ENCODE measurements at places on chromosomes 12 and 14.

DNA sequence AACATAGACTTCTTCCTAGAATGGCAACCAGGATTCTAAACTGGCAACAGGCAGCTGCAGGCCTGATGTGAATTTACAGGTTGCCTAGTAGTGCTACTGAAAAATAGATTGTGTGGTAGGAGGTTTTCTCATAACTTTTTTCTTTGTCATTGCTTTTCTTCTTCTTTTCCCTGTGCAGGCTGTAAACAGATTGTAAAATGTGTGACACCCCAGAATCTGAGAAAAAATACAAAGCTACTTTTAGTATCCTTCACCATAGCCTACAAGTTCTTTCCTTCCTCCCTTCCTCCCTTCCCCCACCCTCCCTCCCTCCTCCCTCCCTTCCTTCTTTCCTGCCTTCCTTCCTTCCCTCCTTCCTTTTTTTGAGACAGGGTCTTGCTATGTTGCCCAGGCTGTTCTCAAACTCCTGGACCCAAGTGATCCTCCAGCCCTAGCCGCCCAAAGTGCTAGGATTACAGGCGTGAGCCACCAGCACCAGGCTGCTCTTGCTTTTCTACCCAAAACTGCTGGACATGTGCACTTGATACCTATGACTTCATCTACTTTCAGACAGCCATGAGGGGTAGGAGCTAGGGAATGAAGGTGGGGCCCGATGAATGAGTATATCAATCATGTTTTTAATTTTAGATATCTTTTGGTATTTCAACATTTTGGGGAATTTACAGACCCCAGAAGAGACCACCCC lies 114.2 kb upstream of the EEA1 start:
- no peak for DNase-seq

DNA sequence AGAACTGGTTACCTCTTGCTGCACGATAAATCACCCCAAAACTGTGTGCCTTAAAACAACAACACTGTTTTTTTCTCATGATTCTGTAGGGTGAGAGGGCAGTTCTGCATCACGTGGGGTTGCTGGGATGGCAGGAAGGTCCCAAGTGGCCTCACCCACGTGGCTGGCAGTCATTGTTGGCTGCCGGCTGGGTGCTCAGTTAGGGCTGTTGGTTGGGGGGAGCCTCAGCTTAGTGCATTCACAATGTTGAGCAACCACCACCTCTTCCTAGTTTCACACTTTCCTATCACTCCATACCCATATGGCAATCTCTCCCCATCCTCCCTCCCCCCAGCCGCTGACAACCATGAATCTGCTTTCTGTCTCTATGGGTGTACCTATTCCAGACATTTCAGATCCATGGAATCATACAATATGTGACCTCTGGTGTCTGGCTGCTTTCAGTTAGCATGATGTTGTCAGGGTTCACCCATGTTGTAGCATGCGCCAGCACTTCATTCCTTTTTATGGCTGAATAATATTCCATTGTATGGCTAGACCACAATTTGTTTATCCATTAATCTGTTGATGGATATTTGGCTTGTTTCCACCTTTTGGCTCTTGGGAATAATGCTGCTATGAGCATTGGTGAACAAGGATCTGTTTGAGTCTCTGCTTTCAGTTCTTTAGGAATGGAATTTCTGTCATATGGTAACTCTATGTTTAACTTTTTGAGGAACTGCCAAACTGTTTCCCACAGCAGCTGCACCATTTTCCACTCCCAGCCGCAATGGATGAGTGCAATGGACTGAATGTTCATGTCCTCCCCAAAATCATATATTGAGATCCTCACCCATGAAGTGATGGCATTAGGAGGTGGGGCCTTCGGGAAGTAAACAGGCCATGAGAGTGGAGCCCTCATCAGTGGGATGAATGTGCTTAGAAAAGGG lies 11.2 kb upstream of the POP5 start:
- DNase-seq = no peak

DNA sequence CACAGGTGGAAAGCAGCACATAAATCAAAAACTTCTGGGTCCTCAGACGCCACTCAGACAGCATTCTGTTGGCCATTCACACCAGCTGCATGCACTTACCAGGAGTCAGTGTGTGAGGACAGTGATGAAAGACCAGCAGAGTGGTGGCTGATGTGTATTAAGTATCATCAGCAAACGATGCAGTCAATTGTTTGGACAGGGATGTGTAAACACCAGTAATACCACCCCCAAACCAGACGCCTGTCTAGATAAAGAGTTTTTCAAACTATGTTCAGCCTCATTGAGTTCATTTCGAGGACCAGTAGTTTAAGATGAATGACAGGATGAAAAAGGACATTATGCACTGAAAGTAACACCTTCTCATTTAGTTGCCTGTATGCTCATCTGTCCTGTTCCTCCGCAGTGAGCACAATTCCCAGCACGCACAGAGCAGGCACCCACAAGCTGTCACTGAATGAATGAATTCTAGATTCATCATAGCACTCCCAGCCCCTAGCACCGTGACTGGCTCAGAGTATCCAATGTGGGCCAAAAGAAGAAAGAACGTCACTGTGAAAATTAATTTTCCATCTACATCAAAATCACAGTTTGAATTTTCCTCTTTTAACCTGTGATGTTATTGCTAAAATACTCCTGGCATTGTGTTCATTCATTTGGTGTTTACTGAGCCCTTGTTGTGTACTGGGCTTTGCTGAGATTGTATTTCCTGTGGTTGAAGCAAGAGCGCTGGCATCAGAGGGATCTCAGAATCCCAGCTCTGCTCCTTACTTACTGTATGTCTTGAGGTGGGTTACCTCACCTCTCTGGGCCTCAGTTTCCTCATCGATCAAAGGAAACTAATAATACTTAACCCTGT lies 124.8 kb upstream of the NOS1 start:
- DNase-seq = no peak

GRCh38 chr12:14207905-14208551 lies 157.5 kb upstream of the ATF7IP start:
- no peak for DNase-seq

DNA sequence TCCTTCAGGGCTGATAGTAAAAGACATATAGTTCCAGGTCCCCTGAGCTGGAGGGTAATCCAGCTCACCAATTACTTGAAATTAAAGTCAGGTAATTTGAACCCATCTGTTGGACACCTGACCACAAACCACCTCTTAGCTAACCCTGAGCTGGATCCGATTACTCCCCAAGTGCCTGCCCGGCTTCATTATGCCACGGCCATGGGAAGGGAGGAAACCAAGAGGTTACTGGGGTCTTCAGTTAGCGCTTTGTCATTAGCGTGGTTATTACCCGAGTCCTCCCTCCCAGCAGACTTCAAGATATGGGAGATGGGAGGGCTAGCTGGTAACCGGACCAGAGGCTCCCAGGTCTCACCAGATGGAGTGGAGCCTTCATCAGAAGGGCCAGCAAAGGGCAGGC lies 1071.4 kb downstream of the BCL11B start:
- DNase-seq = no peak

GRCh38 chr14:93619176-93619793 lies 169.0 kb downstream of the PRIMA1 start:
- DNase-seq = no peak

DNA sequence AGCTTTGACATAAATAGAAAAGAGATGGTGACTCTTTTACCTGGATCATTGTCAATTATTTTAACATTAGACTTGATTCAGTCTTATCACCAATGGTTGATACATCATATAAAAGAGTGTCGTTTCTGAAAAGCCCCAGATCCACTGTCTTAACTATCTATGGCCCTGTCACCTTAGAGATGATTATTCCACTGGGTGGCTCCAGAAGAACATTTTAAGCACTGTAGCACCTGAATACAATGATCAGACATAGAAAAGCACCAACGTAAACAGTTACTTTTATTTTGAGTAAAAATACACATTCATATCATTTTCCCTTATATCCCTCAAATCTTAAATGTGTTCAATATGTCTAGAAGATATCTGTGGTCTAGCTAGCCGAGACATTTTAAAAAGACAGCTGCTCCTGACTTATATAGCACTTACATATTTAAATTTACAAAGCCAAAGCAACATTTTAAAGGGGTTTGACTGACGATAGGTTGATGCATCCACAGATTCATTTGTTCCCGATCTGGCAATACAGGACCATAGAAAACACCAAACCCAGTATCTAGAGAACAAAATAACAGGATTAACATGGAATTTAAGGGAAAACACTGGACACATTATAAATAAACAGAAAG lies 32.9 kb downstream of the TSPAN8 start:
- no peak for DNase-seq

- DNase-seq = no peak
These were observed 155.9 kb upstream of the NOS1 start for GRCh38 chr12:117517219-117517739.

GRCh38 chr12:76688631-76689030 lies 75.3 kb upstream of the ZDHHC17 start:
- DNase-seq = no peak

DNA sequence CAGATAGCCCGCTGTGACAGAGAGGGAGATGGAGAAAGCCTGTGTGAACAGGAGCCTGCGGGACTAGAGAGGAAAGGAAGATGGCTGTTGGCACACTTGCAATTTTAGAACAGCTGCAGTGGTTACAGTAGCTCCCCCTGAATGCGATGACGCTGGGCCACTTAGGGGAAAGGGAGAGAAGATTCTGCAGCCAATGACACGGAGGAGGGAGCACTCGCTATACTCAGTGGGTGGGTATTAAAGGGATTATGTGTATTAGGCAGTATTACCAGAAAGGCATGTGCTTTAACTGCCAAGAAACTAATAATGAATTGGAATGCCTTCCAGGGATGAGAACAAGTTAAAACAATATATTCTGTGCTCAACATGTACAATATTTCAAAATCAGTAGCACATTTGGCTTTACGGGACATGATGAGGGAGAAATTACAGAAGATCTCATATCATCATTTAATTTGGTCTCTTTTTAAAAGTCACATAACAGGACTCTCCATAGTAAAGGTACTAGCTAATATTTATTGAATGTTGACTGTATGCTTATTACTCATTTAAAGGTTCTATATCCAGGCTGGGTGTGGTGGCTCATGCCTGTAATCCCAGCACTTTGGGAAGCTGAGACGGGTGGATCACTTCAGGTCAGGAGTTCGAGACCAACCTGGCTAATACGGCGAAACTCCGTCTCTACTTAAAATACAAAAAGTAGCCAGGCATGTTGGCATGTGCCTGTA lies 35.9 kb upstream of the FOS start:
- no peak for DNase-seq

DNA sequence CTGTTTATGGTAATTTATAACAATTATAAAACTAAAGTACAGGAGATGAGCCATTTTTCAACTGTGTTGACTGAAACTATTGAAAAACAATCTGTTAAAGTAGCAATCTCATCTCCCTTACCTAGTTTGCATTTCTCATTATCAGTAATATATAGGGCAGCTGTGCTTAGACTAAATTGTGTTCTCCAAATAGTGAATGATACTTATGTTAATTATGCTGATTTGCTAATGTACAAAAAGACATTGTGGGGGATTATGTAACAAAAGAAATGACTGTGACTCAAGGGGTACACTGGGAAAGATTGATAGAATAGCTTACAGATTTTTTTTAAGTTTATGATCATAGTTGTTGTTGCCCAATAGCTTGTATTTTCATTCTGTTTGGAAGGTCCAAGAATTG lies 207.7 kb downstream of the FUT8 start:
- no peak for DNase-seq

DNA sequence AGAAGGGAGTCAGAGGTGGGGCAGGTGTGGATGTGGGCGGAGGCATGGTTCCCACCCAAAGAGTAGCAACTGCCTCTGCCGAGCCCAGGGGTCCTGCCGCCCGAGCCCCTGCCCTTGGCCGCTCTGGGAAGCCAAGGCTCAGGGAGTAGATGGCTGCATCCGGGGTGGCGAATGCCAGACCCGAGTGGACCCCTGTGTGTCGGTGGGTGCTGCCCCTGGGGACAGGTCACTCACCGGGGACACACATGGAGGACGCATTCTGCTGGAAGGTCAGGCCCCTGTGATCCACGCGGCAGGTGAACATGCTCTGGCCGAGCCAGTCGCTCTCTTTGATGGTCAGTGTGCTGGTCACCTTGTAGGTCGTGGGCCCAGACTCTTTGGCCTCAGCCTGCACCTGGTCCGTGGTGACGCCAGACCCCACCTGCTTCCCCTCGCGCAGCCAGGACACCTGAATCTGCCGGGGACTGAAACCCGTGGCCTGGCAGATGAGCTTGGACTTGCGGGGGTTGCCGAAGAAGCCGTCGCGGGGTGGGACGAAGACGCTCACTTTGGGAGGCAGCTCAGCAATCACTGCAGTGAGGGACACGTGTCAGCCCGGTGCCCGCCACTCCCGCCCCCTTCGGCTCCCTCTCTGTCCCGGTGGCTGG lies 329.0 kb downstream of the TMEM121 start:
- no peak for DNase-seq

- DNase-seq = no peak
These were observed 7.0 kb upstream of the BCAT1 start for GRCh38 chr12:24955853-24956252.

GRCh38 chr14:96584199-96584906 lies 82.2 kb downstream of the PAPOLA start:
- no peak for DNase-seq

- DNase-seq = no peak
These were observed 238.1 kb upstream of the SEL1L start for GRCh38 chr14:81771651-81772275.

GRCh38 chr14:65496178-65496993 lies 83.9 kb downstream of the FUT8 start:
- DNase-seq = no peak

GRCh38 chr14:51008446-51008845 lies 64.2 kb upstream of the PYGL start:
- no peak for DNase-seq

DNA sequence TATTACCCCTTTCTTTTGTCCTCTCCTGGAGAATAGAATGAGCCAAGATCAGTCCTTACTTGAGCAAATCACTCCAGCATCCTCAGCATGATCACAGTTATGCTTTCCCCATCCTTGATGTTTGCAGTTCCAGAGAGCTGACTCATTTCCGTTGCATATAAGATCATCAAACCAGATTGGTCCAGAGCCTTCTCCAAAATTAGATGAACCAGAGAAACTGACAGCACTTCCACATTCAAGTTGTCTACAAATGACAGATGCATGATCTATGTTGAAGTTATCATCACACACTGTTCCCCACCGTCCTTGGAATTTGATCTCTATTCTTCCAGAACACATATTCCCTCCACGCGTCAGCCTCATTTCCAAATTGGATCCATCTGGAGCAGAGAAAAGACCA lies 4.8 kb downstream of the CD163 start:
- DNase-seq = no peak

- no peak for DNase-seq
These were observed 32.8 kb downstream of the MIA2 start for GRCh38 chr14:39266525-39266870.

DNA sequence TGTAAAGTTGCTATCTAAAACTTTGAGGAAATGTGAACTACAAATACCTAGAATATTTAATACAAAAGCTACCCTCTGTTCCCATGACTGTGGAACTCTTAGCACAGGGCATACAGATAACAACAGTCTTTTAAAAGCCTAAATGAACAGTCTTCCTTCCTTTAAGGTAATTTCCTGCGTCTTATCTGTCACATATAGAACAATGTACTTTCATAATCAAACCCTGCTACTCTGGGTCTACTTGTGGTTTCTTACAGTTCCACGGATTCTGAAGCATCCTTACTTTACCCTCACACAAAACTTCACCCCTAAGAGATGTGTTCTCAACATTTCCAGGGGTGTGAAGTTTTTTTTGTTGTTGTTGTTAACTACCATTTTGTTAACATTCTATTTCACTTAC lies 5.1 kb downstream of the PKP2 start:
- DNase-seq = no peak

- DNase-seq = no peak
These were observed 5.0 kb upstream of the FGF6 start for GRCh38 chr12:4450551-4451112.

All from activated T-helper 1 cell treated with anti-CD3 and anti-CD28 coated beads, Interleukin-2, amount 50 U/mL, for 16 hours (primary cell).